ENCODE measurements at places on chromosomes 6 and 20. TPM values are rescaled to one million over a fixed set of nuclear protein-coding genes. Genes with fewer than 3 reads are reported as not detected.

GRCh38 chr6:131029626-131030297, 33.3 kb downstream of the EPB41L2 start:
- no peak for DNase-seq

DNA sequence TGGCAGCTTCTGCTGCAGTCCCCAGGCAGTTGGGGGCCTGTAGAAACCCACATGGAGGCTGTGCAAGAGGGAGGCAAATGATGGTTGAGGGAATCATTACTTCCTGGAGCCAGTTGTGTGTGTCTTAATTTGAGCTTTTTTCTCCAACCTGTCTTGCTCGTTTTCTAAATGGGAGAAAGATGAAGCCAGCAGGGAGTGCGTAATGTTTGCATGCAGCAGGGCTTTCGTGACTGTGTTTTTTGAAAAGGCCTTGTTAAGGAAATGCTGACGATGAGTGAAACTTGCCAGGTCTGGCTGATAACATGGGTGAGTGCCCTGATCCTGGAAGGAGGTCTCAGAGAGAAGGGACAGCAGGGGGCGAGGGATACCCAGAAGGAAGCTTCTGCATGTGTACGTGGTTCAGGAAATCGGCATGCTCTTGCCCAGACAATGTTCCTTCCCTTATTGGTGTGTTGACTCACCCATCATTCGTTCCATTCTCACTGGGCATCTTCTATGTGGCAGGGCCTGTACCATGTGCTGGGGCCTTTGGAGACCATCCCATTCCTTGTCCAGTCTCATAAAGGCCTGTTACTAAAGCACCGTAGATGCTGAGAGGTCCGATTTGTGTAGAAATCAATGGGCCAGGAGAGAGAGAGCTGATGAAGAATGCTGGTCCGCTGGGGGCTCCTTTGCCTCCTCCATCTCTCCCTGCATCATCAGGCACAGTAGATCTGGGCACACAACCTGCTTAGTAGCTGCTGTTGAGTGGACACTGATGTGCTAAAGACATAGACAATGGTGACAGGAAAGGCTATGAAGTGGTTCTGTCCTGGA, 27.4 kb downstream of the GLP1R start:
- DNase-seq: no peak

- DNase-seq: no peak
Observed at GRCh38 chr6:124671324-124671723, 290.9 kb upstream of the RNF217 start.

GRCh38 chr6:156638581-156638980, 138.6 kb upstream of the ARID1B start:
- DNase-seq: no peak

DNA sequence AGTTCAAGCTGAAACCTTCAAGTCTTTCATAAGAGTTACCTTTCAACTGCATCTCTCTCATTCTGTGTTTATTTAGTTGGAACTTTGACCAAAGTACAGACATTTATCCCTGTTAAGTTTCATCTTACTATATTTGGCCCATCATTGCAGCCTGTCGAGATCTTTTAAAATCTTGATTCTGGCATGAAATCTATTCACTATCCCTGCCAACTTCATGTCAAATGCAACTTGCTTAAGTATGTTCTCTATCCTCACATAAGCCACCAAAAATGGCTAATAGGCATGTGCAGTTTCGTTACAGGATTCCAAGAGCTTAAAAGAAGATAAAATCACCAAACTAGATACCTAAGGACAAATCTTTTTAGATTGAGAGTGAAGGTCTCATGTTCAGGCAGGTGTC, 117.5 kb upstream of the KCNQ5 start:
- DNase-seq: no peak

- DNase-seq: no peak
Observed at GRCh38 chr6:22043284-22043962, 253.4 kb downstream of the PRL start.

GRCh38 chr6:163380216-163380615, 34.3 kb upstream of the QKI start:
- DNase-seq: no peak

GRCh38 chr6:14265049-14266021, 147.8 kb downstream of the CD83 start:
- no peak for DNase-seq

DNA sequence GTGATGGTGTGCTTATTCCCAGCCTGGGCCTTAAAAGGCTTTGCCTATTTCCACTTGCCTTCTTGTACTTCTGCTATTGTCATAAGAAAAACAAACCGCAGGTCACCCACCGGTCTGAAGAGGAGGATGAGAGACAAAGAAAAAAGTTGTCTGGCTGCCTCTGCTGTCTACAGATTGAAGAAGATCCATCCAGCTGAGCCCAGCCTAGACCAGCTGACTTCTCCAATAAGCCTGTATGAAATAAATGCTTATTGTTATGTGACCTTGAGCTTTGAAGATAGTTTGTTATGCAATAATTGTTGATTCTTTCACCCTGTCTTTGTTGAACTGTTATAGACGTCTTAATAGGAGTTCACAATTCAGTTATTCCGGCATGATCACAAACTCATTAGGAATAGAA, 223.8 kb upstream of the PRSS16 start:
- no peak for DNase-seq

DNA sequence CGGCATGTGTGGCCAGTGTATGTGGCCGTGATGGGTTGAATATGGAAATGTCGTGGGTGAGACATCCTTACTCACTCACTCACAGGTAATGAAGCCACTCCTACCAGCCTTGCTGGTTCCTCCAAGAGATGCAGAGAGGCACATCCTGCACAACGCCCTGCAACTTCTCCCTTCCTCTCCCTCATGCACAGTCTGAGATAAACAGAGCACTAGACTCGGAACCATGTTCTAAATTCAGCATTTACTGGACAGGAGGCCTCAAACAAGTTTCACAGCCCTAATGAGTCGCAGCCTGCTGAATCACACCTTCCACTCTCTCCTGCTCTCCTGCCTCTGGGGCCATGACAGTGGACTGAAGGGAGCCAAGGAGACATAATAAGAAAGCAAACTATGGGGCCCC, 91.2 kb downstream of the ISM1 start:
- no peak for DNase-seq

DNA sequence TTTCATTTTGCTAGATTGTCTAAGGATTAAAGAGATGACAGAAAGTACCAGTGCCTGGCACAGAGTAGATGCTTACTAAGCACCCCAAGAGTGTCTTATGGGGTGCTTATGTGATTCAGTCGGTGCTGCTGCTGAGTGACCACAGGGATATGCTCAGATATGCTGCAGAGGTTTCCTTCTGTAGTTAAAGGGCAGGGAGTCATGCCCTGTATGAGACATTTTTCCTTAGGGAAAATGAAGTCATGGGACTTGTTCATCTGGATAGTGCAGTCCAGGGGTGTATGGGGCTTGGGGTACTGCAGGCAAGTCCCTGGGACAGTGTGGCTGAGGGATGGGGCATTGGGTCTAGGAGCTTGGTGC, 25.1 kb downstream of the TOX2 start:
- DNase-seq: no peak

DNA sequence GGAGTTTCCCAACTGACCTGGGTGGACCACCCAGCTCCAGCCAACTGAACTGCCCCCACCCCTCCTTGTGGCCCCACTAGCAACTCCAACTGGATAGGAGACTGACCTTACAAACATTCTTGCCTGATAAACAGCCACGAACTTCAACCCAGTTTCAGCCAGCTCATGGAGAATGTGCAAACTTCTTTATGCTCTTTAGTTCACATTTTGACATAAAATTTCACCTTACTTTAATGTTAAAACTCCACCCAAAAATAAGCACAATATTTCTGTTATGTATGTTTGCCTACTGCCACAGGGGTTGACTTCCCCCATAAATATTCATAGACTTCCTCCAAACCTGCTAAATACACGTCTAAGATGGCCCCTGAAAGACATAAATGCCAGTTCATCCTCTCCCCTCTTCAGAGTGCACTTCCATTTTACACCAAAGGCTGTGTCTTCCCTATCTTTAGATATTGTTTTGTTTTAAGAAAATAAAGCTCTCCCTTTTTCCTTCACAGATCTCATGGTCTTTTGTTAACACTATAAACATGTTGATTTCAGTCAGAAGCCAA, 643.7 kb downstream of the EPM2A start:
- no peak for DNase-seq

DNA sequence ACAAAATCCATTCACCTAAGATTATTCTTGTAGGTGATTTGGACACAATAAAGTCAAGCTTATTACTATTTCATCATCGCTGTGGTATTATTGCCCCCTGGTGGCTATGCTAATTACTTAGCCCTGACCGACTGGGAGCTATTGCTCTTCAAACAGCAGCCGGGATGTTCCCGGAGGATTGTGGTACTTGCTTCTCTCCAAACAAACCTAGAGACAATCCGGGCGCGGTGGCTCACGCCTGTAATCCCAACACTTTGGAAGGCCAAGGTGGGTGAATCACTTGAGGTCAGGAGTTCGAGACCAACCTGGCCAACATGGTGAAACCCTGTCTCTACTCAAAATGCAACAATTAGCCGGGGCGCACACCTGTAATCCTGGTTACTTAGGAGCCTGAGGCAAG, 15.4 kb upstream of the STMND1 start:
- DNase-seq: no peak

- no peak for DNase-seq
Observed at GRCh38 chr6:124994648-124995047, 32.4 kb downstream of the RNF217 start.

- no peak for DNase-seq
Observed at GRCh38 chr20:19079536-19080299, 132.7 kb upstream of the SLC24A3 start.

DNA sequence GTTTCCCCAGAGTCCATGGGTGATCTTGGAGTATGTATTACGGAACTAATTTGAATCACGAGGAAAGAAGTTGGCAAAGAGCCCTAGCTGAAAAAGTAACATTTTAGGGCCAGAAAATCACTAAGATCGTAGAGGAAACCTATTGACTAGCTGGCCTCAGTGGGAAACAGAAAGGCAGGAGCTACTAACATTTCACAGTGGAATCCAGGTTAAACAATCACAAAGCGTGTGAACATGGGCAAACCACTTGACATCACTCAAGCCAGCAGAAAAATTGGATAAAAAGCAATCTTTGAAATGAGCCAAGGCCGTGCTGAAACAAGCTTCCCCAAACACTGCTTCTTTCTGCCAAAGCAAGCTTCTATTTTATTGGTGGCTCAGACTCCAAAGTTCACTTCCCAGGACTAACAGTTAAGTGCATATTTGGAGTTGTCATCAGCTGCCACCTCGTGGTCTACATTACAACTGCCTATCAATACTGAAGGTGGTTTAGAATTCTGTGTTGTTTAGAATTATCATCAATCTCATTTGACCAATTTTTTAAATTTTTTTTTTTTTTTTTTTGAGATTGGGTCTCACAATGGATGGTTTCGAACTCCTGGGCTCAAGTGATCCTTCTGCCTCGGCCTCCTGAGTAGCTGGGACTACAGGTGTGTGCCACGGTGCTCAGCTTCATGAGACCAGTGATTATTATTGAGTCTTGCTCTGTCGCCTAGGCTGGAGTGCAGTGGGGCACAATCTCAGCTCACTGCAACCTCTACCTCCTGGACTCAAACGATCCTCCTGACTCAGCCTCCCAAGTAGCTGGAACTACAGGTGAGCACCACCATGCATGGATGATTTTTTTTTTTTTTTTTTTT, 10.6 kb downstream of the RPS10 start:
- peak; percentile 27 for DNase-seq

DNA sequence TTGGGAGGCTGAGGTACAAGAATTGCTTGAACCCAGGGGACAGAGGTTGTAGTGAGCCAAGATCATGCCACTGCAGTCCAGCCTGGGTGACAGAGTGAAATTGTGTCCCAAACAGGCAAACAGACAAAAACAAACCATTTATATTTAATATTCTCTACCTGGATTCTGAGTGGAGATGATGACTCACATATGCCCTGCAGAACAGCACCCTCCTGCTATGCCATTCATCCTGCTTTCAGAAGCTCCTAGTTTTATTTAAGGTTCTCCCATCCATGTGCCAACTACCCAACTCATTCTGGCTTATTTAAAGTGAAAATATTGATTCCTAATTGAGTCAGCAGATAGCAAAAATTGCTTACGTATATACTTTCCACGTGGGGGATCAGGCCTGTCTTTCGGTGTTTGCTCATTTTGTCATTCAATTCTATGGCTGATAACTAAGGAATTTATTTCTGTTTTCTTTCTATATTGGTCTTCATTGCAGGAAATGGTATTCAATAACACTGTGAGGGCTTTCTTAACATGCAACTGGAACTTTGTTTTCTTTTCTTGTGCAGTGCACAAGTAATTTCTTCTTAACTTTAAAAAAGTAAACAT, 459.1 kb upstream of the JAG1 start:
- no peak for DNase-seq

DNA sequence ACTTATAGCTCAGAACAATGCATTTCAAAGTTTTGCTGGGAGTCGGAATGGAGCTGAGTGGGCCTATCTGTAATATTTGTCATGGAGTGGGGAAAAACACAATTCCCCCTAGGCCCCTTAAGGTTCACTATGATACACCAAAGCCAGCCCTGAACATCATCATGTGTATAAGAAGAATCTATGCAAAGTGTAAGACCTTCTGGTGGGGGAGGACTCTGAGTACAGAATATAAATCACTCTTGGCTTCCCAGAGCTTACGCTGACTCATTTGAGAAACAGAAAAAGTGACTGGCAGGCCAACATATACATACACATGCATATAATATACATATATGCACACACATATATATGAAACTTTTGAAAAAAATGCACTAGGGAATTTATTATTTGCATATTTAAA, 54.1 kb upstream of the UBR2 start:
- DNase-seq: no peak

DNA sequence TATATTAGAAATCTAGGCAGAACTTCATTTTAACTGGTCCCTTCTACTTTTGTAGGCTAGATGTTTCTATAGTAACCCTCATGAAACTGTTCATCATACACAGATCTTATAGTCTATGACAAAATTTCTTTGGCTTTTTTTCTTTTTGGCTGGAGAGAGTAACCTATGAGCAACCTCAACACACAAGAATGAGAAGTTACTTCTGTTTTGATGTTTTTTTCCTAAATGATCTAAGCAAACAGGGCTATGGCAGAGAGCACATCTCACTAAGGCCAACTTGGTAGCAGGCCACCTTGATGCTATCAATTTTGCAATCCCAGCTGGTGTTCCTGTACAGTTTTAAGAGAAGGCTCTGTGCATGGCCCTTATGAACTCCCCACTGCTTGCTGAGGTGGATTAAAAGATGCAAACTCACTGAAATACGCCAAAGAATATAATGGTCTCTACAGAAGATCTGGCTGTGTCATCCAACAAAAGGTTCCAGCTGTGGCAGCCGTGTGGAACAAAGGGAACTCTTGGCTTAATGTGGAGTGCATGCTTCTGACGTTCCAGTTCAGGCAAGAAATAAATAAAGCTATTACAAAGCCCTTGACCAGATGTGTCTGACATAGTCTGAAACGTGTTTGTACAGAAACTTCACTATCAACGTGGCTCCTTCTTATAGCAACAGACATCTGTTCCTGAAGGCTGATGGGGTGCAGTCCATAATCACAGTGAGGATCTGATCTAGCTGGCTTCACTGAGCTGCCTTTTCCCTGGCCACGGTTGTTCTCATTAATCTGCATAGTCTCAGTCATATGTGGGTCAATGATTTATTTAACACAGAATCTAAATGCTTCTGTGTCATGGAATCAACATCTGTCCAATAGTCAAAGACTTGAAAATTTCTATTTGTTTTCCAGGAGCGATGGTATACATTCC, 481.1 kb downstream of the BMP2 start:
- no peak for DNase-seq

MOG gene
- total RNA-seq: not detected

HLA-DQB1 gene
- 204 TPM for total RNA-seq

GTF2H4 gene
- total RNA-seq: 15.5 TPM

OPRL1 gene
- total RNA-seq: 1.3 TPM

MAFB gene
- not detected for total RNA-seq

GPR6 gene
- total RNA-seq: not detected

BPIFB1 gene
- not detected for total RNA-seq

PACRG gene
- 0.44 TPM for total RNA-seq

FAXC gene
- not detected for total RNA-seq
